SJSA1 (cell line): ENCODE measurements at places on chromosomes 5 and 9. TPM values are rescaled to one million over a fixed set of nuclear protein-coding genes. Genes with fewer than 3 reads are reported as not detected.

The SLC6A3 gene
- not detected in 2 replicates for total RNA-seq

The MYOT gene
- total RNA-seq: not detected in 2 replicates

The LMX1B gene
- not detected in 2 replicates for total RNA-seq

The HTR4 gene
- not detected in 2 replicates for total RNA-seq

The CCDC183 gene
- total RNA-seq: 0.16 TPM in 1 of 2 replicates, not detected in the other

The TMEM252 gene
- not detected in 2 replicates for total RNA-seq

The ORM2 gene
- not detected in 2 replicates for total RNA-seq

The IL9 gene
- not detected in 2 replicates for total RNA-seq

- 0 out of 2 replicates have a peak, but pooled peaks cover 3% of the 10 kb centered on the region for H3K4me1 ChIP-seq
- H3K27ac ChIP-seq: no peak overlapping the region
- no peaks in the 10 kb centered on the region for H3K27me3 ChIP-seq
- no peak for DNase-seq
These were observed 32.1 kb upstream of the ALDH1A1 start for GRCh38 chr9:72984991-72985390.

DNA sequence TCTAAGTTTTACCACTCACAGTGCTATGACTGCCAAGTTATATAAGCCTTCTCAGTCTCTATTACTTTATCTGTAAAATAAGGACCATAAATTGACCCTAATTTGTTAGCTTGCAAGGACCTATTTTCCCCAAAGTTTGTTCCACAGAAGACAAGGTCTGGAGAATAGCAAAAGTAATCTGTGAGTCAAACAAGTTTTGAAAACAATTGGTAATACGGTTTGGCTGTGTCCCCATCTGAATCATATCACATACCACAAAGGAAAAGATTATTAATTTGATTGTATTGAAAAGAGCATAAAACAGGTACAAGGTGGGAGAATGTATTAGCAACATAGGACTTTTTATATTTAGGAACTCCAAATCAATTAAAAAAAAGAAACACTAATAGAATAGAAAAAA lies 124.0 kb upstream of the TARS1 start:
- peaks cover 43% of the 10 kb centered on the region for H3K4me1 ChIP-seq
- no peaks in the 10 kb centered on the region for H3K36me3 ChIP-seq
- peak overlapping the region; percentile 9; the same call in 1 of the 2 replicates for H3K27ac ChIP-seq
- DNase-seq: no peak
- no peak overlapping the region for H3K4me3 ChIP-seq

GRCh38 chr5:11396917-11397316 lies 507.3 kb downstream of the CTNND2 start:
- DNase-seq: no peak
- H3K27ac ChIP-seq: no peak overlapping the region
- H3K36me3 ChIP-seq: no peaks in the 10 kb centered on the region

GRCh38 chr5:61673007-61673735 lies 341.1 kb downstream of the ZSWIM6 start:
- DNase-seq: no peak
- H3K4me3 ChIP-seq: no peak overlapping the region
- H3K27me3 ChIP-seq: no peaks in the 10 kb centered on the region
- H3K27ac ChIP-seq: no peak overlapping the region
- H3K36me3 ChIP-seq: no peaks in the 10 kb centered on the region
- no peaks in the 10 kb centered on the region for H3K4me1 ChIP-seq

- H3K27ac ChIP-seq: no peak overlapping the region
- no peaks in the 10 kb centered on the region for H3K4me1 ChIP-seq
- no peaks in the 10 kb centered on the region for H3K36me3 ChIP-seq
- no peaks in the 10 kb centered on the region for H3K27me3 ChIP-seq
- no peak overlapping the region for H3K4me3 ChIP-seq
These were observed 54.8 kb downstream of the SAXO1 start for GRCh38 chr9:18978188-18978587.

GRCh38 chr9:120936011-120936763 lies 9.6 kb upstream of the TRAF1 start:
- H3K4me3 ChIP-seq: no peak overlapping the region
- peak; percentile 89 for DNase-seq
- peaks cover 47% of the 10 kb centered on the region for H3K4me1 ChIP-seq

GRCh38 chr9:120711841-120712538 lies 2.3 kb downstream of the MEGF9 start:
- peaks cover 25% of the 10 kb centered on the region for H3K4me1 ChIP-seq
- no peaks in the 10 kb centered on the region for H3K27me3 ChIP-seq
- no peak overlapping the region for H3K4me3 ChIP-seq

GRCh38 chr9:69981686-69982445 lies 61.8 kb upstream of the MAMDC2 start:
- DNase-seq: peak; percentile 9
- H3K36me3 ChIP-seq: no peaks in the 10 kb centered on the region
- no peak overlapping the region for H3K4me3 ChIP-seq
- peaks cover 13% of the 10 kb centered on the region for H3K4me1 ChIP-seq

DNA sequence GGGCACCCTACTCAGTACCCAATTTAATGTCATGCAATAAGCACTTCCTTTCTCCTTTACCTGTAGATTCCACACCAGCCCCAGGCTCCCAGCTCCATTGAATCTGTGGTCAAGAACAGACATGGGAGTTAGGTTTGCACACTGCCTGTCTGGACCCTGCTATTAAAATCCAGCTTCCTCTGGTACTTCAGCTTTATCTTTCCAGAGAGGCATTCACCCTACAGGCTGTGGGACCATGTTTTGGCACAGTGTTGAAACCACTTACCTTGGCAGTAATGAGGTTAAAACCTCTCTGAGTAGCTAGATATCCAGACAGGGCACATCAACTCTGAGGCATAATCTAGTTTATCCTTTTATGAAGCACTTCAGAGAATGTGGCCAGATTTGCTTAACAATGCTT lies 191.5 kb upstream of the PCSK5 start:
- no peaks in the 10 kb centered on the region for H3K27me3 ChIP-seq
- H3K27ac ChIP-seq: no peak overlapping the region
- no peaks in the 10 kb centered on the region for H3K4me1 ChIP-seq

- peak; percentile 30 for DNase-seq
- no peak overlapping the region for H3K27ac ChIP-seq
- no peaks in the 10 kb centered on the region; the same call in 1 of the 2 replicates for H3K27me3 ChIP-seq
- no peaks in the 10 kb centered on the region for H3K36me3 ChIP-seq
- no peak overlapping the region for H3K4me3 ChIP-seq
These were observed 48.6 kb upstream of the SH3PXD2B start for GRCh38 chr5:172502969-172503368.

- DNase-seq: no peak
- H3K4me1 ChIP-seq: no peaks in the 10 kb centered on the region
- no peak overlapping the region for H3K4me3 ChIP-seq
- no peak overlapping the region for H3K27ac ChIP-seq
- no peaks in the 10 kb centered on the region for H3K36me3 ChIP-seq
These were observed 271.4 kb downstream of the TLE1 start for GRCh38 chr9:81417941-81418340.

GRCh38 chr9:4225291-4226028 lies 74.4 kb downstream of the GLIS3 start:
- peak overlapping the region; percentile 83 for H3K27ac ChIP-seq
- H3K4me3 ChIP-seq: no peak overlapping the region
- H3K27me3 ChIP-seq: no peaks in the 10 kb centered on the region
- H3K36me3 ChIP-seq: no peaks in the 10 kb centered on the region
- DNase-seq: peak; percentile 60

- H3K36me3 ChIP-seq: no peaks in the 10 kb centered on the region
- H3K4me3 ChIP-seq: no peak overlapping the region
- H3K4me1 ChIP-seq: peaks cover 28% of the 10 kb centered on the region
- H3K27ac ChIP-seq: no peak overlapping the region
- no peaks in the 10 kb centered on the region for H3K27me3 ChIP-seq
These were observed 87.4 kb upstream of the LHFPL2 start for GRCh38 chr5:78735834-78736463.

- no peak for DNase-seq
- no peaks in the 10 kb centered on the region for H3K36me3 ChIP-seq
- no peaks in the 10 kb centered on the region for H3K4me1 ChIP-seq
- H3K27me3 ChIP-seq: no peaks in the 10 kb centered on the region; the same call in 1 of the 2 replicates
These were observed 36.4 kb upstream of the CCDC152 start for GRCh38 chr5:42720251-42720650.

DNA sequence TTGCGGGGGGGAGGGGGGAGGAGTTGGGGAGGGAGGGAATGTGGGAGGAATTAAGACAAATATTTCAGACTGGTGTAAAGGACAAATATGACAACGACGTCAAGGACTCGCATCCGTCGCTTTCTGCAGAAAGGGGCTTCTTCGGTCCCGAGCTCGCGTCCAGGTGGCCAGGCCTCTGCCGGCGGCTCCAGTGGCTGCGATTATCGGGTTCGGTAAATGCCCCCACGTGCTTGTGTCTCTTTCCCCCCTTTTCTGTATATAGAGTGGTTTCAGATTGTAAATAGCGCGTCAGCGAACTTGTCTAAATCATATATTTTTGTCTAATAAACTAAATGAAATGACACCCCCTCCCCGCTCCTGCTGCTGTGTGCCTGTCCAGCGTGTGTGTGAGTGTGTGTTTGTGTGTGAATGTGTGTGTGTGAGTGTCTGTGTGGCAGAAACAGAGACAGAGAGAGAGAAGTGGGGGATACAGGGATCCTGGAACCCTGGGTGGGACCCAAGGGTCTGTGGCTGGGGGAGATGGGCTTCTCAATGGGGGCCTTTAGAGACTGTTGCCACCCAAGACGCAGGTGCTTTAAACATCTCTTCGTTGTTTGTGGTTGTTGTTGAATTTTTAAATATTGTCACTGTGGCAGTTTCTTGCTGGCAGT lies 5.6 kb downstream of the IRX1 start:
- no peaks in the 10 kb centered on the region for H3K27me3 ChIP-seq
- no peaks in the 10 kb centered on the region for H3K4me1 ChIP-seq
- H3K27ac ChIP-seq: no peak overlapping the region
- H3K36me3 ChIP-seq: no peaks in the 10 kb centered on the region
- no peak for DNase-seq

DNA sequence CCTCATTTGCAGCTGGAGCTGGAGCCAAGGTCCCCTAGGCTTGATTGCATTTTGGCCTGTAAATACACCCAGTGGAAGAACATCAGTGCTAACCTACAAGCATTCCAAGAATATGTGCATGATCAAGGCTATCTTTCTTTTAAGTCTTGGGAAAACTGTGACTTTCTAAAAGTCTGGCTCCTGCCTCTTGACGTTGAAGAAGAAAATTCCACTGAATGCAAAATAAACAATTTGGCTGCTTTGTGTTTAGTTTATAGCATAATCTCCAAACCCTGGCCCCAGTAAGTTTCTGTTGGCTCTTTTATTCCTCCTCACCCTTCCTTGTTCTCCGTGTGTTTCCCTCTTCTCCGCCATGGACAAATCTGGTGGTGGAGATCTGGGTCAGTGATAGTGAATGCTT lies 109.3 kb upstream of the TLE1 start:
- H3K36me3 ChIP-seq: no peaks in the 10 kb centered on the region
- peaks cover 12% of the 10 kb centered on the region for H3K4me1 ChIP-seq
- no peaks in the 10 kb centered on the region for H3K27me3 ChIP-seq
- DNase-seq: no peak
- no peak overlapping the region for H3K4me3 ChIP-seq

DNA sequence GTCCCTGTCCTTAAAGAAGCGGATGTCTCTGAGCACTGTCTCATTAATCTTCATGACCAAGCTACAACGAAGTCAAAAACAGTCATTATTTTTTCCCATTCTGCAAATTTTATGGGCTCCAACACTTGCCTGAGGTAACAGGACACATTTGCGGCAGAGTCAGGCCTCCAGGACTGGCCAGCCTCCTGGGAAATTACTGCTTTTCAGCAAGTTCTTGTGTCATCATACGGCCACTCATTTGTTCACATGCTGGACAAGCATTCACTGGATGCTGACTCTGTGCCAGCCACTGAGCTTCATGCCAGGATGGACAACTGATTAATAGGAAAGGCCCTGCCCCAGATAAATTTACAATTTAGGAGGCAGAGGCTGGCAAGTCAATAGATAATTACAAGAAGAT lies 305.7 kb downstream of the ACTL7B start:
- no peaks in the 10 kb centered on the region for H3K27me3 ChIP-seq
- no peak for DNase-seq
- no peak overlapping the region for H3K27ac ChIP-seq

GRCh38 chr5:125377141-125377540 lies 630.7 kb upstream of the ZNF608 start:
- no peak for DNase-seq
- H3K36me3 ChIP-seq: no peaks in the 10 kb centered on the region
- no peak overlapping the region for H3K4me3 ChIP-seq
- H3K27ac ChIP-seq: no peak overlapping the region
- peaks cover 9% of the 10 kb centered on the region for H3K4me1 ChIP-seq
- no peaks in the 10 kb centered on the region for H3K27me3 ChIP-seq

- no peak overlapping the region for H3K27ac ChIP-seq
- H3K27me3 ChIP-seq: no peaks in the 10 kb centered on the region
- H3K4me1 ChIP-seq: no peaks in the 10 kb centered on the region
These were observed 148.9 kb downstream of the RMI1 start for GRCh38 chr9:84129529-84129928.

DNA sequence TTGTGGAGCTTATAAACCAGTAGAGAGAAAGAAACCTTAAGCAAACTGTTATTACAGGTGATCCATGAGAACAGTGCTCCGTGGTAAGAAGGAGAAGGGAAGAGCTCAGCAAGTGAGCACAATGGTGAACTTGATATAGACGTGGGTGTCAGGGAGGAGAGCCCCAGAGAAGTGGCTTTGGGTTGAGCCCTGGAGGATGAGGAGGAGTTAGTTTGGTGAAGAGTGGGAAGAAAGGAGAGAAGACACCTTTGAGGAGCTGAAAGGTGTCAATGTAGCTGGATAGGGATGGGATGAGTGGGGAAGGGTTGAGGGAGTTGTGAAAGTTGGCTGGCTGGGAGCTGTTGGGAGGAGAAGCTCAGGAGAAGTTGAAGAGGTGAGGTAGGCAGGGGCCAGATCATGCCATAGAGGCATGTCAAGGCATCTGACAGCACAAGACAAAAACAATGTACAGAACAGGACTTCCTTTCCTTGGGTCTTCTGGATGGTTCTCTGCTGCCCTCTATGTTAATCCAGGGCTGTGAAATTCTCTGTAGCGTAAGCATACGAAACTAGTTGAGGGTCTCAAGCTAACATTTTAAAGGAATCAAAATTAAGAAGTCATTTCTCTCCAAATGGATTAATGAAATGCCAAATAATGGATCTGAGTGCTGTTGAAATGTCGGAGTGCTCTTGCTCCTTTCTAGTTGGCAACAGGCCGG lies 501.9 kb downstream of the KDM4C start:
- no peaks in the 10 kb centered on the region for H3K36me3 ChIP-seq
- no peak overlapping the region for H3K4me3 ChIP-seq
- H3K4me1 ChIP-seq: no peaks in the 10 kb centered on the region
- no peak overlapping the region for H3K27ac ChIP-seq
- no peak for DNase-seq

- H3K36me3 ChIP-seq: no peaks in the 10 kb centered on the region
- no peak overlapping the region for H3K27ac ChIP-seq
- no peak overlapping the region for H3K4me3 ChIP-seq
- no peaks in the 10 kb centered on the region for H3K27me3 ChIP-seq
- no peak for DNase-seq
- no peaks in the 10 kb centered on the region for H3K4me1 ChIP-seq
These were observed 95.9 kb upstream of the PCSK1 start for GRCh38 chr5:96528826-96529474.

DNA sequence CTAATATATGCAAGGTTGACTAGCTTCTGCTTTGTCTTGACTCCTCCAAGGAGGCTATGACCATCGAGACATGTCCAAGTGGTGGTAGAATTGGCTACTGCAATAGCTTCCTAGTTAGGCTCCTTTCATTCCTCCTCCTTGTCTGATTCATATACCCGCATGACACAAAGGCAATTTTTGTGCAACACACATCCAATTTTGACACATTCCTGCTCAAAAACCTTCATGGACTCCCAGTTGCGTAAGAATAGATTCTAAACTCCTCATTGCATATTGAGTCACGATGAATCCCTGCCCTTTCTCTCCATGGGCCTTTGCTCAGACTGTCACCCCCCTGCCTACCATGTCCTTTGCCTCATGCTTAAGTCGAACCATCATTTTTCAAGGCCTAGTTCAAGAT lies 344.5 kb downstream of the ACTL7B start:
- no peaks in the 10 kb centered on the region for H3K4me1 ChIP-seq
- H3K4me3 ChIP-seq: no peak overlapping the region
- no peak overlapping the region for H3K27ac ChIP-seq
